Spinal cord (tissue), 10 donors: ENCODE measurements at places on chromosomes 3 and 15. TPM values are rescaled to one million over a fixed set of nuclear protein-coding genes. Genes with fewer than 3 reads are reported as not detected.

DNA sequence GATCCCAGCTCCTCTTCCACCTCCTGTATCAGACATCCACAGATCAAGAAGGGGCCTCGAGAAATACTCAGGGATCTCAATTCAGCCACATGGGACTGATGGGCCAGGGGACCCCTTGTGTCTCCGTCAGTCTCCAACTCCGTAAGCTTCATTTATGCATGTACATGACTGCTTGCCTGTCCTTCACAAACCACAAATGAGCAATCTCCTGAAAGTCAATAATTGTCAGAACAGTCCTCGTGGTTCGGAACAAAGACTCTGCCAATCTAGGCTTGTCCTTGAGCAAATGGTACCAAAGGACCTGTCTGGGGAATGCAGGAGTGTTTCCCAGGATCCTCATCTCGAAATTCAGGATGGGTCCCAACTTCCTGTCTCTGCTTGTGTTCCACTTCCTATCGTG is 20.8 kb downstream of the SLC12A8 start:
- no peak for DNase-seq

DNA sequence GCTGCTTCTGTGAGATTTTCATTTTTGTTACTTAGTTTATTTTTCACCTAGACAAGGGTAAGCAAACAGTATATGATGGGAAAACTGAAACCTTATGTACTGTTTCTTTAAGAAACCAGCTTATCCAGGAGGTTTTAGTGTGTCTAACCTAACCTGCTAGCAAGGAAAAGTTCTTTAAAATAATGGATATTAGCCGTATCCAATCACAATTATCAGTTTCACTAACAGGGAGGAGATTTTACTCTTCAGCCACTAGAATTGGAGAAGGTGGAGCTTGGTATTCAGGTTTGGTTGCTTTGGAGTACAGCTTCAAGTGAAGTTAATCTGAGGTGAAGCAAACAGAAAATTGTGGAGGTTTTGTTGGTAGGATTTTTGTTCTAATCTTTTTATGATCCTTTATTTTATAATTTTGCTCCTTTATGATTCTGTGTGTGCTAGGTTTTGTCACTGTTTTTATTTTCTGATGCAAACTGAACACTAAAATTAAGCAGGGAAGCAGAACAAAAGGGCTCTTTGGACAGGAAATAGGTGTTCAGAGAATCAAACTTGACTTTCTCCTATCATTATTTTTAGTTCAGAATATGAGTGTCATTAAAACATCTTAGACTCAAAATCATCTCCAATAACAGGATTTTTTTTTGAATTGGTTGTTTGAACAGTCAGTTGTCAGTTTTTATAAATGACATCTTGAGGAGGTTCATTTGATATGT is 13.0 kb downstream of the ZFAND6 start:
- DNase-seq, result peak; percentile 82

Gene PRRT3
- total RNA-seq, result 3.8 TPM

DNA sequence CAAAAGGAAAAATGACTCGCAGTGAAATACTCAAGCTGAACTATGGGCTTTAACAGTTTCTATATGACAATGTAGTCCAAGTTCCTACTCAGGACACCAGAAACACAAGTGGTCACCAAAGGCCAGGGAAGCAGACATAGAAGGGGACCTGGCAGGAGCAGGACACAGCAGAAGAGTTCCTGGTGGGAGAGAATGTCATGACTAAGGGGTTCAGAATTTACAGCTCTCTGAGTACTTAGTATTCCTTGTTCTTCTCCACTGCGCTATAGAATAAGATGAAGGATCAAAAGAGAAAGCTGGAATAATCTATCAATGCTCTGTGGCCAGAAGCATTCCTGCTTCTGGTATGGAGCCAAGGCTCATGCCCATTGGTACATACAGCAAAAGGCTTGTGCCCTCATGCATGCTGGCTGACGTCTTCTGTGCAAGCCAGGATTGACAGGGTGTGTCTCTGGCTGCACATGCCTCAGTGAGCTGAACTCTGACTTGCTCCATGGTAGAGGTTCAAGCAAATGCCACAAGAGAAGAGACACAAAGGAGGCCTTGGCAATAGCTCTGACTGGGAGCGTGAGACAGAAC is 128.7 kb upstream of the SLC2A2 start:
- DNase-seq, result no peak

- DNase-seq, result no peak
Measured at GRCh38 chr3:45607790-45608189, 13.2 kb downstream of the LIMD1 start.

Gene COLQ
- total RNA-seq, result 10.5 TPM

GRCh38 chr15:48888191-48888590 is 10.3 kb downstream of the EID1 start:
- DNase-seq, result no peak

DNA sequence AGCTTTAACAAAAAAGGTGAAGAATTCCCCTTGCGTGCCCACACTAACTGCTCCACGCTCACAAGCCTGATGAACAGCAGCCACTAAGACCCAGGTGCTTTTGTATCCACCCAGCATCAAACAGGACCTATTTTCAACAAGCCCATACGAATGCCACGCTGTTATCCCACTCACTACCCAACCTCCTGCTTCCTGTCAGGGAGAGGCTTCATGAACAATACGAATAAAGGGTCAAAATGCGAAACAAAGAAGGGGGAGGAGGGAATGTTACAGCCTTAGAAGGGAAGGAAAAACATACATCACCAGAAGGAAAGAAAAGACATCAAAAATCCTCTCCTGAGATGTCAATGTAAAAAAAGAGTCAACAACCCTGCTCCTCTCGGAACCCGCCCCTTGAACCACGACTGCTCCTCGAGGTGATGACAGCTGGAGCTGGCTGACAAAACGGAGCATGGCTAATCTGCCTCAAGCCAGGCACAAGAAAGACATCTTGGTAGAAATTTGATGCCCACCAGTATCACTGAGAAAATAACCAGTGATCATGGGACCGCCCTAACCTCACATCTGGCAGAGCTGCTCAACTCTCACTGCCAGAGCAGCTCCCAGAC is 9.7 kb downstream of the ERC2 start:
- DNase-seq, result no peak

GRCh38 chr3:51686056-51686455 is 15.0 kb downstream of the TEX264 start:
- DNase-seq, result no peak

DNA sequence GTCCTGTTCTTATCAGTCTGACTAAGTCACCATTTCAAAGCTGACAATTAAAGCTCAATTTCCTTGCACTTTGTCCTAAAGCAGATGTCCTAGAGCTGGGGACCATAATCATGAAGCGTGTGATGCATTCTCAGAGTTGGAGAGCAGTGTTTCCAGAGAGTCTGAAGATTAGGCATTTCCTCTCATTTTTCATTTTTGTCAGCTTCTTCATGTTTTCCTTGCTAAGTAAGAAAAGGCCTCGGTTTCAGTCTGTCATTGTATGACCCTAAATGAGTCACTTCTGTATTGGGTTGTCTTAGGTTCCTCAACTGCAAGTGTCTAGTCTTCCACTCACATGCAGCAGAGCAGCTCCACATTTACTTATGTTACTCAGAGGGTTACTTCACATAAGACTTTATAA is 257.2 kb upstream of the TPRG1 start:
- no peak for DNase-seq

DNA sequence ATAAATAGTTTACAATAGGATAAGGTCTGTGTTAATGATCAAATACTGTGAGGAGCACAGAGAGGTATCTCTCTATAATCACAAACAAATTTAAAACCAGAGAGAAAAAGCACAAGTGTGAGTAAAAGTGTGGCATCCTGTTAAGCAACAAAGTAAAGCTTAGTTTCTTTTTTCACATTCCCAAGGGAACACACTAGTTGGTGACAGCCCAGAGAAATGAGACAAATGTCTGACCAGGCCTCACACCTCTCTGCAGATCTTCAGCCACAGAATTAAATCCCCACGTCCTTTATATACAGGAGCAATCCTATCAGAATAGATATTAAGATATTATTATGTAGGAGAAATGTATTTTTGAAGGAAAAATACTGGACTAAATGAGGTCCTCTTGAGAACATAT is 2.7 kb downstream of the FBN1 start:
- no peak for DNase-seq

DNA sequence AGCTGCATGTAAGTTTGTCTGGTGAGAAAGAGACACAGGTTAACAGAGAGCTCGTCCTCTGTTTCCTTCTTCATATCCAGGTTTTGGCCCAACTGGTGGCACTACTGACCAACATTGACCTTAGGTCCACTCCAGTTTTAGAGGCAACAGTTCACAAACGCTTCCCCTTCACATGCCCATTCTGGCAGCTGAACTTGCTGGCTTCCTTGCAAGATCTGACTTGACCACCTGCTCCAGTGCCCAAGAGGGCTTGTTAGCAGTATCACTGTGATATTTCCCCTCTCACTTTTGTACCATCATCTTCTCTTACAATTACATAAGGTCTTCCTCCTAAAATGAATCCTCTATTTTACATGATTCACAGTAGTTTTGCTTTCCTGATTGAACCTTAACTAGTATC is 71.3 kb downstream of the CNTN6 start:
- no peak for DNase-seq

DNA sequence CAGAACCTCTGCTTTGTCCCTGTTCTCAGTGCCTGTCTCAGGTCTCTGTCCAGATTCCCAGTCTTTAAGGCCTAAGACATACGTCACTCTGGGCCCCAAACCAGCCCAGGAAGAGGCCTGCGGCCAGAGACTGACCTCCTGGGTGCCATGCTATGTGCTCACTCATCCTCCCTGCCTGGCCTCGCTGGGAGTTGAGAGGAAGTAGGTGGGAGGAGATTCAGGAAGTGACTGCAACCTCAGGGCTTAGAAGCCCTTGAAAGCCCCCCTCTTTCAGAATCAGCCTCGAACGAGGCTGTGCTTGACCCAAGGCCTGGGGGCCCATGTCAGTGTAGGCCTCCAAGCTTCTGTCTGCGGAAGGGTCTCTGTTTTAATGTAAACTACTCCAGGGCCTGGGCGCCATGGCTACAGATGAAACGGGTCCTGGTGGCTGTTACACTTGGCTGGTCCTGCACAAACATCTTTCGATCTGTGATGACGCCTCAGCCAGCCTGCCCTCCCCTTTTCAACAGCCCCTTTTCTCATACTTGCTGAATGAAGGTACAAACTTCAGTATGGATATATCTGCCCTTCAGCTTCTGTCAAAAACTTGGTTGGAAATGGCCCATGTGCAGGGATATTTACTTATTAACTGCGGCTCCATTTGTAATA is 11.7 kb downstream of the RASGRF1 start:
- no peak for DNase-seq

Gene EFHB
- total RNA-seq, result 3.4 TPM
